ENCODE measurements at places on chromosomes 4 and X.

GRCh38 chr4:101418466-101418865 is 71.1 kb upstream of the PPP3CA start:
- DNase-seq, result no peak

GRCh38 chr4:81348778-81349094 is 123.0 kb downstream of the RASGEF1B start:
- no peak for DNase-seq

GRCh38 chrX:68723491-68724155 is 76.2 kb downstream of the STARD8 start:
- no peak for DNase-seq

- DNase-seq, result no peak
Measured at GRCh38 chrX:28188526-28188925, 207.3 kb upstream of the DCAF8L1 start.

- no peak for DNase-seq
Measured at GRCh38 chrX:142233400-142233799, 28.3 kb upstream of the MAGEC2 start.

Data from smooth muscle cell of the brain vasculature (primary cell).